GM19239 (cell line): ENCODE measurements at places on chromosomes 5 and 9.

- no peak for DNase-seq
Measured at GRCh38 chr5:31935496-31936369, 238.4 kb downstream of the GOLPH3 start.

- no peak for DNase-seq
Measured at GRCh38 chr5:16980983-16981382, 44.9 kb upstream of the MYO10 start.

DNA sequence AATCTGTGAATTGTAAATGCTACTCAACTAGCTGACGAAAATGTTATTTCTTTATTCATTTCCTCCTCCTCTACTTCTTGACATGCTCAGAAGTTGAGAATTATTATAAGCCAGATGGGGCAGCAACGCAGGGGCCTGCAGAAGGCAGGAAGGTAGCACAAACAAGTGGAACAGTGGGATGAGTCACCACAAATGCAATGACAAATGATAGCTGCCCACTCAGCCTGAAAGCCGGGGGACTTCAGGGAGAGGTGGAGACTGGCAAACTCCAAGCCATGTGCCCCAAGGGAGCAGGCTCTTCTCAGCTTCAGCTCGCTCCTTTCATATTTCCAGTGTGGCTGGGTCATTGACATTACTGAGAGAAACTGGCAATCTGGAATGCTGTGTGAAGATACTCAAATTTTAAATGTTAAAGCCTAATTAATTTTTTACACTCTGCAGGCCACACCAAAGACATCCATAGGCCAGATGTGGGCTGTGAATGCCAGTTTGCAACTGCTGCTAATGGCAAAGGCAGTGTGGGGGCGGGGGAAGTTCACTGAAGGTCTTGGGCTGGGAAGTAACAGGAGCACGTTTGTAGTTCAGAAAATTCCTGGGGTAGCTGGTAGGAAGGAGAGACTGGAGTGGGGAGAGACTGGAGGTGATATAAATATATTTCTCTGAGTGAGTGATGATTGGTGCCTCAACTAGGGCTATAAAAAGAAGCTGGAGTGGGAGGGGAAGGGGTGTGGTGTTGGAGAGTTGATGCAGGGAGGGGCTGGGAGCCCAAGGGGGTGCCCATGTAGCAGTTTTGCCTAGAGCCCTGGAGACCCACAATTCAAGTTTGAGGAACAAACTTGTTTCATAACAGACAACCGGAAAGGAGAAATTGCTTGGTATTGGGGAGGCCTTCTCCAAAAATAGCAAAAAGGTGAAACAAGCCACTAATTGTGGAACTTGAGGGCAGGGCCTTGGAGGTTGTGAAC lies 20.8 kb upstream of the ADRB2 start:
- DNase-seq: no peak

GRCh38 chr5:178849316-178849715 lies 10.4 kb upstream of the ZNF354B start:
- DNase-seq: no peak

- DNase-seq: no peak
Measured at GRCh38 chr5:79774171-79774854, 84.7 kb downstream of the CMYA5 start.

GRCh38 chr5:95390812-95391492 lies at the start of gene FAM81B:
Gene FAM81B, plus strand, starts transcription at chr5:95391366. Its CDS starts 24 bp downstream, at chr5:95391390.
- no peak for DNase-seq
